Cardiac muscle cell (in vitro differentiated cells and primary cell): ENCODE measurements at places on chromosomes 2 and 18. TPM values are rescaled to one million over a fixed set of nuclear protein-coding genes. Genes with fewer than 3 reads are reported as not detected.
A peak's percentile ranks its signal among the peaks of the same experiment; 100 is the strongest.

GRCh38 chr2:33485051-33485450 lies 8.6 kb downstream of the RASGRP3 start:
- no peak for DNase-seq

DNA sequence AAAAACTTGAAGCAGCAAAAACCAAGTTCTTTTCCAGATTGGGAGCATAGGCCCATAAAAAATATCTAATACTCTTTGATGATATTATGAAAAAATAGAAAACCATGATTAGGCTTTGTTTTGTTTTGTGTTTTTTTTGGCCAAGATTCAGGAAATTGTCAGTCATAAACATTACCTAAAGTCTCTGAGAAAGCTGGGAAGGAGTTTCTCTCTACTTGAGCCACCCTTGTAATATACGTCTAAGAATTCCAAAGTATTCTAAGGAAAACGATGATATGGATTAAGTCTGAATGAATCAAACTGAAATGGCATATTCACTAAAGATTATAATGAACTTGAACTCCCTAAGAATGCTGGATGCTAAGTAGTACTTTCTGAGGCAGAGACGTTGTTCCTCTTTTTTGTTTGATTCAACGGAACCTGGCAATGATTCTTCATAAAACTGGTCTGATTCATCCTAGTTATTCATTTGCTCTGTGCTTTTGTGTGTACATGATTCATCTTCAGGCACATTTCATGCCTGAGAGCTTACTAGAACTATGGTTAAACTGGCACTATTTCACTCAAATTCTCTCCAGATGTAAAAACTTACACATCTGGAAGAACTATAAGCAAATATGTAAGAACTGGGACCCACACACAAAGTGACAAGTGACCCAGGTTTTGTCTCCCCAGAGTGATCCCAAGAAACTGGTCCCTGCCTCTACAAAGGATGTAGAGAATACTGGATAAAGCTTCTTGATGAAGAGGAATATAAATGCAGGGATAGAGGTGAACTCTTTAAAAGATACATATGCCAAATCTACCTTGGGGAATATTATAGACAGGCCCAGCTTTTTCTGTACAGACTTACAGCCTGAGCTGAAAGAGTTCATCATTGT lies 159.7 kb downstream of the DOCK10 start:
- DNase-seq, result peak; percentile 72

DNA sequence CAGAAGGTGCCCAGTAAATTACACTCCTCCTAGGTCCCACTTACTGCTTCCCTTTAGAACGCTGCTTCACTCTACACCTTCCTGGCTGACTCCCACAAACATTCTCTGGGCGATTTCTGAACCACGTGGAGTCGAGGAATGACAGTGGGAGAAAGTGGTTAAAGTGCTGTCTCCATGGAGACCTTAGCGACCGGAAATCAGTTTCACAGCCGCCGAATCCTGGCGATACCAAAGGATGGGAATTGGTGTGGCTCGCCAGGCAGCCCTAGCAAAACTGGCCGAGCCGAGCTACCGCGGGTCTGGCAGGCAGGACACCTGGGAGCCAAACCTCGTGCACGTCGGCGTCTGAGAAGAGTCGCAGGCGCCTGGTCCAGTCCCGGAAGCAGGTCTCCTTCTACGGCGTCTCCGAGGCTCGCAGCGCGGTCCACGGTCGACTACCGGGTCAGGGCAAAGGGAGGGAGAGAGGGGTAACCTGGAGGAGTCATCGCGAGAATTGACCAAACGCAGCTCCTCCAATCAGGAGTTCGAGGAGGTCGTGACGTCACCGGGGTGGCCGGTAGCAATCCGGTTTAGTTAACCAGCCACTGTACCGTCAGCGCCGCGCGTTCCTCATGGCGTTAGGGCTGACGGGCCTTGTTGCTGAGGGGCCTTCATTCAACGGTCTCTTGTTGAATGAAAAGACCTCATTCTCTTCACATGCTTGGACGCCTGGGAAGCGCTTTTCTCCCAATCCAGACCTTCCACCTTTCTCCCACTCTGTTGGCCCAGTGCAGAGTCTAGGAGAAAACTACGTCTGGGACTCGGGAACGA lies at the start of gene THADA:
THADA (minus strand) TSS at position 436 of the 810 bp plus-strand sequence. CDS start 3,646 bp downstream, outside the sequence.
- DNase-seq, result peak; percentile 100

- DNase-seq, result no peak
These were observed 32.1 kb downstream of the REEP1 start for GRCh38 chr2:86305195-86305914.

- DNase-seq, result no peak
These were observed 112.6 kb upstream of the MC4R start for GRCh38 chr18:60485201-60485600.

GRCh38 chr18:3458952-3459853 lies 9.2 kb downstream of the TGIF1 start:
- DNase-seq, result peak; percentile 55

- DNase-seq, result peak; percentile 96
These were observed 193.3 kb upstream of the AGAP1 start for GRCh38 chr2:235300368-235301201.

DNA sequence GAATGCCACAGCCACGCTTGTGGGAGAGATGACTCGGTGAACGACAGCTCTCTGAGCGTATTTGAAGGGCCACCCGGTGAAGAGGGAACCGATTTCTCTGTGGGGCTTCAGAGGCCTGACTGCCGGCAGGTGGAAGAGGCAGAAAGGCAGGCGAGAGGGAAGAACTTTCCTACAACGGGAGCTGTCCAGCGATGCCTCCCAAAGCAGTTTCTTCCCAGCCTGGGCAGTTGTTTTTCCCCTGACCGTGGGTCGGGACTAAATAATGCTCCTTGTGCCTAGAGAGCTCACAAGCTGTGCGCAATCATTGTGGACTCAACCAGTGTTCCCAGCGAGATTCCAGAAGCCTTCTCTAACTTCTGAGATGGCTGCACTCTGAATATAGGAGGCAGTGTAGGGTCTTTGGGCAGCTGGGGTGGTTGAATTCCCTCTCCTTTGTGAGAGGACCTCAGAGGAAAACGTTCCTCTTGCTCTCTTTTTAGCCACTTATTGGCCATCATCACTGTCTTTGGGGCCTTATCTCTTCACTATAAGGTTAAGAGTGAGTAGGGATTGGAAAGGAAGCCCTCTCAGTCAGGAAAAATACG lies 710 bp downstream of the SEC11C start:
- DNase-seq, result peak; percentile 33

GRCh38 chr2:160955578-160955977 lies 204.7 kb upstream of the TANK start:
- DNase-seq, result no peak

SERPINB11 gene
- total RNA-seq, result not detected in 2 replicates

TMEM87B gene
- 4.6 and 7.3 TPM in 2 replicates for total RNA-seq

TMEFF2 gene
- 0.15 and 0.28 TPM in 2 replicates for total RNA-seq

ST8SIA5 gene
- 0.67 TPM in 1 of 2 replicates, not detected in the other for total RNA-seq

GPR55 gene
- total RNA-seq, result not detected in 2 replicates
